ENCODE measurements at places on chromosomes 16 and 17.

- no peak for DNase-seq
Measured at GRCh38 chr17:27398691-27399090, 57.6 kb upstream of the KSR1 start.

DNA sequence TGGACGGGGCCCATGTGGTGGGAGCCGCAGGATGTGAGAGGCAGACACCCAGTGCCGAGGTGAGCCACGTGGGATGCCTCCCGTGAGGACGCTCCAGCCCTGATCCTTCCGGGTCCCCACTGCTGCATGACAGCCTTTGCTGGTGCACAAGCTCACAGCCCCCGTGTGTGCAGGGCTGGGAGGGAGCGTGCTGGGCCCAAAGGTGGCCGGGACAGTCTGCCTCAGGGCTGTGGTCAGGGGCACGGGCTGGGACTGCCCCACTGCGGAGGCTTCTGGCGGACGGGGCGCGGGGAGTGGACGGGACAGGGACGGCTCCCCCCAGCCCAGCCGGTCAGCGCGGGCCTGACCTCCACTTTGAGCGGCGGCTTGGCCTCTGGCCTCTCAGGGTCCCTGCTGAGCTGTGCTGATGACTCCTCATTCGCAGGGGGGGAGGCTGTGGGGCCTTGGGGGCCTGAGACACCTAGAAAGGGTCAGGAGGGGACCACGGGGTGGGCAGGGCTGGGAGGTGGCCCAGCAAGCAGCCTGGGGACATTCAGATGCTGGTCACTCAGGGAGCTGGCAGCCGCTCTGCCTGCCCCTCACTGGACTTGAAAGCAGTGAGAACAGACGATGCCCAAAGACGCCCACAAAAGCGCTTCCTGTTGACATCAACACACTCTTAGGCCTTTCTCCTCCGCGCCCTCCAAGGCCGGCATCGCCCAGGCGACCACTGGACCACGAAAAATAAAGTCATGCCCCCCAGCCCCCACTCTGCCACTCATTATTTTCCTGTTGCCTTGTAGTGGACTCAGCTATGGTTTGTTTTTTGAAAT lies 9.3 kb upstream of the METRNL start:
- peak; percentile 38 for DNase-seq

DNA sequence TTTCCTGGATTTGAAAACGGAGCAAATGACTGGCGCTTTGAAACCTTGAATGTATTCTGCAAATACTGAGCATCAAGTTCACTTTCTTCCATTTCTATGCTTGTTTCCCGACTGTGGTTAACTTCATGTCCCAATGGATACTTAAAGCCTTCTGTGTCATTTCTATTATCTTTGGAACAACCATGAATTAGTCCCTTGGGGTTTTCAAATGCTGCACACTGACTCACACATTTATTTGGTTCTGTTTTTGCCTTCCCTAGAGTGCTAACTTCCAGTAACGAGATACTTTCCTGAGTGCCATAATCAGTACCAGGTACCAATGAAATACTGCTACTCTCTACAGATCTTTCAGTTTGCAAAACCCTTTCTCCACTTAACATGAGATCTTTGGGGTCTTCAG lies 32.3 kb downstream of the BRCA1 start:
- no peak for DNase-seq

DNA sequence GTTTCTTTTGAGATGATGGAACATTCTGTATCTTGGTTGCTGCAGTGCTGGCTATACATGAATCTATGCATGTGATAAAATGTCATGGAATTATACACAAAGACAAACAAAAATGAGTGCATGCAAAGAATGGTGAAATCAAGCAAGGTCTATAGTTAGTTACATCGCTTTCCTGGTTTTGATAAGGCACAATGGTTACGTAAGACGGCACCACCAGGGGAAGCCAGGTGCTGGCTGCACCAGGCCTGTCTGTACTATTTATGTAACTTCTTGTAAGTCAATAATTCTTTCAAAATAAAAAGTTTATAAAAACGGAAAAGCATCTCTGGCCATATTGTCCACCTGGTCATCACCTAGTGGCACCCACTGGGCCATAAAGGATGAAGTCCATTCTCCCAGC lies 46.5 kb downstream of the ARHGAP27 start:
- DNase-seq = no peak

GRCh38 chr16:59047114-59047513 lies 313.0 kb upstream of the GOT2 start:
- no peak for DNase-seq

DNA sequence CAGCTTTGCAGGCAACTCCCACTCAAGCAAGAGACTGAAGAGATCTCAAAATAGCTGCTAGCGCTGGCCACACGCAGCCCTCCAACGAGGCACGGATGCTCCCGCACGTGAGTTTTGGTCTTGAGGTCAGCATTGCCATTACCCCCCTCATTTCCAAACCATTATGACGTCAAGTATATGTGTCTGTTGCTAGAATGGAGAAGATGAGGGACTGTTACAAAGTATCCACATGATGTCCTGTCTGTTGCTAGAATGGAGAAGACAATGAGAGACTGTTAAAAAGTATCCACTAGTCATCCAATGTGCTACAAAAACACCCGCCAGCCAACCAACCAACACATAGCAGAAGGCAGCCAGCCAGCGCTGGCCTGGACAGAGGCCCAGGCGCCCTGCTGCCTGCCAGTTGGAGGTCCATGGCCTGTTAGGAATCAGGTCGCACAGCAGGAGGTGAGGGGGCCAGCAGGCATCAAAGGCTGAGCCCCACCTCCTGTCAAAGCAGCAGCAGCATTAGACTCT lies 24.8 kb downstream of the KLHDC4 start:
- no peak for DNase-seq

DNA sequence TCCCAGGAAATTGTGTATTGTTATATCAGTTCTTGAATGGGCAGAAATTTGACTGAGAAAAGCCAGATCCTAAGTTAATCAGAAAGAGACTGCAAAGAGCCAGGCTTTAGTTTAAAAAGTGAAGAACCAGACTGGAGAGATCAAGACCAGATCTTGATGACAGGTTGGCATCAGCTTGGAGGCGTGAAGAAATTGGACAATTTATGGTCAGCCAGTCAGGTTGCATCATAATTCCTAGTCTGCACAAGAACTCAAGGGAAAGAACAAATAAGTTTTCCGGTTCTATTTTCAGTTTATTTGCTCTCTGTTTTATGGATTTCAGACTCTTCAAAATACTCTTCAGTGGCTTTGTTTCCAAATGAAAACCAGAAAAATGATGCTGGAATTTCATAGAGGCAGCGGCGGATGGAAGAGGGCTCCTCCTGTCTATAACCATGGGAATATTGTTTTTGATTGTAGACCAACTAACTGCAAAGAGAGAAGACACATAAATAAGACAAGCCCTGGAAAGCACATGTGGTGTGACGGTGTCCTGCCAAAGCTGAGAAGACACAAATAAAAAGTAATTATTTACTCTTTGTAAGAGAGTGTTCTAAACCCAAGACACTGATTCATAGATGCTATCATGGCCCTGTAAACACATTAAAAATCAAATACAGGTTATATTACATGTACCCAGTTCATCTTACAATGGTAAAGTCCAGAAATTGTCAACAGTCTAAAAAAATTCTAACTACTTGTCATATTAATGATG lies 91.7 kb downstream of the PCTP start:
- no peak for DNase-seq

GRCh38 chr16:16005721-16006120 lies 56.3 kb downstream of the ABCC1 start:
- no peak for DNase-seq

DNA sequence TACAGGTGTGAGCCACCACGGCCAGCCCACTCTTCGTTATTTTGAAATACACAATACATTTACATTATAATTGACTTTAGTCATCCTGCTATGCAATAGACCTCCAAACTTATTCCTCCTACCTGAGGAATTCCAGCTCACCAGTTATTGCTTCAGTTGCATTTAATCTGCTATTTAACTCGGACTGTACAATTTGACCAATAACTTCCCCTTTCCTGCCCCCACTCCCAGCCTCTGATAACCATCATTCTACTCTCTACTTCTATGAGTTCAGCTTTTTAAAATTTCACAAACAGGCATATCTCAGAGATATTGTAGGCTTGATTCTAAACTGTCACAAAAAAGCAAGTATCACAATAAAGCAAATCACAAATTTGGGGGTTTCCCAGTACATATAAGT lies 157.0 kb downstream of the COPRS start:
- no peak for DNase-seq
